ENCODE measurements at places on chromosomes 5 and 9. TPM values are rescaled to one million over a fixed set of nuclear protein-coding genes. Genes with fewer than 3 reads are reported as not detected.
A peak's percentile ranks its signal among the peaks of the same experiment; 100 is the strongest.

DNA sequence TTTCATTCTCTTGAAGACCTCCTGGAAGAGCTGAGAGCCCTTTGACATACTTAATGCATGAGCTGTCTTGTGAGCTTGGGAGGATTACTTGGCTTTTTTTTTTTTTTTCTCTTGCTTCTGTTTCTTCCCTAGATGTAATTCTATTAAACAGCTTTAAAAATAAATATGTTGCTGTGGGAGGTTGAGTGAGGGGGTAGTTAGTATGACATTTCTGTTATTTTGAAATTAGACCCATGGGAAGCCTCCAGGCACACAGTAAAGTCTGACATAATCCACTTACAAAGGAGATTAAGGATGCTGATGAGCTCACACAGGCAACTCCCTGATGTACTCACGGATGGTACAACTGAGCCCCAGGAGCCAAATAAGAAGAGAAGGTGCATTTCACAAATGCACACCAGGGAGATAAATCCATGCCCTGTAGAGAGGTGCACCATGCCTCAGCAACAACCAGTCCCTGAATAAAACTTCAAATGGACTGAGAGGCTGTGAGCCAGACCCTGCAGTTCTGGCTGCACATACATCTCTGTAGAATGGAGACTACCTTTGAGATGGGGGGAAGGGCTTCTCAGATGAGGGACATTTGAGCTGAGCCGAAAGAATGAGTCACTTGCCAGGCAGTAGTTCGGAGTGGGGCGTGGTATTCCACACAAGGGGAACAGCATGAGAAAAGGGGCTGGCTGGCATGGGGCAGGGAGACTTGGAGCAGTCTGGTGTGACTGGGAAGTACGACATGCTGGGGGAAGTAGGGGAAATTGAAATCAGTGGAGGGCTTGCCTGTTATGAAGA, 68.7 kb downstream of the ACTL7B start:
- peak; percentile 21 for DNase-seq

DNA sequence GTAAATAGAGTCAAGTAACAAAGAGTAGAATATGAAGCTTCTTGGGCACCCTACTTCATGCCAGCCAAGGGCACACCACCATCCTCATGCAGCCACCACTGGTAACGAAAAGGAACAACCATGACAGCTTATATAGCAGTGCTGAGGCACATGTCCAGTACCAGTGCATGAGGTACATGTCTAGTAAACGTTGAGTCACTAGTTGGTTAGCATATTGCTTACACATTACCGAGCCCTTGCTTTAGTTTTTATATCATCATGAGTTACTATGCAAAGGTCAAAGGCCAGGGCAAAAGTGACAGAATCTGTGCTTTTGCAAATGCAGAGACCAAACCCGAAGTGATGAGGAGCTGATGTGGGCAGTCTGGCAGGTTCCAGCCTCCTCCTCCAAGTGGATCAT, 147.1 kb upstream of the MAP1B start:
- no peak for DNase-seq

GRCh38 chr5:147560718-147561331, 51.0 kb upstream of the DPYSL3 start:
- DNase-seq: no peak

- DNase-seq: no peak
Observed at GRCh38 chr5:56973473-56973872, 21.6 kb upstream of the MIER3 start.

GRCh38 chr5:54520940-54521339, 3.4 kb downstream of the SNX18 start:
- DNase-seq: no peak

DNA sequence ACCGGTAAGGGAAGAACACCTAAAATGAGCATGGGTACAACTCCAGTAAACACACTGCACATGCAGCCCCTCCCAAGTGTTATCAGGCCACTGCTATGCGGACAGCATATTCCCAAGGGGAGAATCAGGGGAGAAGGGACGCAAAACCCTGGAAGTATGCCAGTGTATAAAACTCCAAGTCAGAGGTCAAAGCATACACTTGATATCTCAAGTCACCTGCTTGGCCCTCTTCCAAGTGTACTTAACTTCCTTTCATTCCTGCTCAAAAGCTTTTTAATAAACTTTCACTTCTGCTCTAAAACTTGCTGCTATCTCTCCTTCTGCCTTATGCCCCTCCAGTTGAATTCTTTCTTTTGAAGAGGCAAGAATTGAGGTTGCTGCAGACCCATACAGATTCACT, 408.1 kb downstream of the HTR1A start:
- no peak for DNase-seq

GRCh38 chr9:130755377-130756007, 61.9 kb downstream of the EXOSC2 start:
- no peak for DNase-seq

DNA sequence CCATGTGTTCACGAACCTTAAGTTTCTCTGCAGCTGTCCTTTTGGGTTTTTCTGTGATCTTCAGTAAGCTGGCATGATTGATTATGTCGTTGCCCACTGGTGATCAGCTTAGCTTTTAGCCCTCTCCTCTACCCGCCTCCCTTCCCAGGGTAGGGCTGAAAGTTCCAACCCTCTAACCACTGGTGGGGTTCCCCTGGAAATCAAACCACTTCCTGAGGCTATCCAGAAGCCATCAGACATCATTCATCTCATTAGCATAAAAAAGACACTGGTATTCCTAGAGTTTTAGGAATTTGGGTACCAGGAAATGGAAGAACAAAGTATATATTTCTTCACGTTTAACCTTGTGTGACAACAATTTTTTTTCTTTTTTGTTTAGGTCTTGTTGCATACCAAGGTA, 29.8 kb downstream of the SPIN1 start:
- DNase-seq: no peak

- peak; percentile 31 for DNase-seq
Observed at GRCh38 chr5:55993731-55994494, 850 bp downstream of the IL6ST start.

GRCh38 chr9:71941060-71941568, 29.7 kb downstream of the C9orf85 start:
- no peak for DNase-seq

GRCh38 chr9:89835666-89836065, 230.9 kb downstream of the GADD45G start:
- no peak for DNase-seq

DNA sequence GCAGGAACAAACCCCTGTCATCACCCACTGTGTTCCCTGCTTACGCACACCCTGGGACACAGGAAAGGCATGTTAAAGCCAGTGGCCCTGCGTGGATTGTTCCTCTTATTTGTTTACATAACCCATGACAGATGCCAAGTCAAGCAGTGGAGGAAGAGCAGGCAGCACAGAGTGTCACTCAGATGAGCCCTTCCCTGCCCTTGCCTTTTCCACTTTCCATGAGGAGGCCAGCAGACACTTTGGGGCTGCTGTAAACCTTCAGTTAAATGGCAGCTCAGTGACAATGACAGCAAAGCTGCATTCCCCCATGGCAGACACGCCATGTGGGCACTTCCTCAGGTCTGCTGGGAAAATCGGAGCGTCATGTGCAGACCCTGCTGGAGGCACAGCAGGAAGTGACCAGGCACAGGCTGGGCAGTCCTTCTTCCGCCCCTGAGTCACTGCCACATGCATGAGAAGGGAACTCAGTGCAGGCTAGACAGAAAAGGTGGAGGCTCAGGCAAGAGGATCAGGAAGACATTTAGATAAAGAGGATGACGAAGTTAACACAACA, 216.8 kb upstream of the PIK3R1 start:
- peak; percentile 99 for DNase-seq

DNA sequence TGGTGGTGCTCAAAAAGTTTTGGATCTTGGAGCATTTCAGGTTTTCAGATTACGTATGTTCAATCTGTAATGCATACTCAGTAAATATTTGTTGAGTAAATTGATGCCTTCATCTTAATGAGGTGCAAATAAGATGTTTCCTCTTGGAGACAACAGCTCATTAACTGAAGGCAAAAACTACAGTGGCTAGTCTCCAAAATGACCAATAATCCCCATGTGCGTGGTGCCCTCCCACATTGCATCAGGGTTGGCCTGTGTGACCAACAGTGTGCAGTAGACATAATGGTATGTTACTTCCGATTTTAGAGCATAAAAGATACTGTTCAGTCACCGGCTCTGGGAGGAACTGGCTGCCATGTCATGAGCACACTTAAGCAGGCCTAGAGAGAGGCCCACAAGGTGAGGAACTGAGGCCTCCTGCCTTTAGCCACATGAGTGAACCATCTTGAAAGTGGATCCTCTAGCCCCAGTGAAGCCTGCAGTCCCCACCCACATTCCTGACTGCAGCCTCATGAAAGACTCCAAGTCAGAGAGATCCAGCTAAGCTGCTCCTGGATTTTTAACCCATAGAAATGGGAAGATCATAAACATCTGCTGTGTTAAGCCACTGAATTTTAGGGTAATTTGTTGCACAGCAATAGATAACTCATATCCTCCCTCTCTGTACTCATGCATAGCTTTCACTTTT, 55.7 kb downstream of the LIFR start:
- no peak for DNase-seq

DNA sequence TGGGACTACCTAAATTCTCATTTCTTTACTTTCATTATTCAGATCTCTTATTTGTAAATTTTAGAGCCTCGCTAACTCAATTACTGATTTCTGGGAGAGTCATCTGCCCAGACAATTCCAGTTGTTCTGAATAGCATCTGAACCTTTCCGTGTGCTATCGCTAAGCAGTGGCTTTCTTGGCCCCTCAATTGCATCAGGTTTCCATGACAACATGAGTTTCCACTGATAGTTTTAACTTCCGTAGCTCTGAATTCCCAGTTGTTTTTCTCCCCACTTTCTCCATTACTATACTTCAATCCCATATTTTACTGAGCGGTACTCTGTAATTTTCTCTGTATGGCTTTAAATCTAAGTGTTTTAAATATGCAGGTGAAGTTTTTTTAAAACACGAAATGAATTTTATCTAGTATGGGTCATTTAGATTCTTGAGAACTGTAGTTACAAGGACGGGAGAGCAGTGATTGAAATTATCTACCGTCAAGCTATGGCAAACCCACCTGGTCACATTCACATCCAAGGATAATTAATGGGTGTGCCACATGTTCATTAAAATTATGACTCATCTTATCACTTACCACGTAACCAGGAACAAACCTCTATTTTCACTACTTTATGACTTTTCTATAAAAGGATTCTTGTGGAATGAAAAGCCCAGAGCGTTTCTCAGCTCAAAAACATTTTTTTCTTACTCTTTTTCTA, 223.5 kb upstream of the PCSK5 start:
- no peak for DNase-seq

DNA sequence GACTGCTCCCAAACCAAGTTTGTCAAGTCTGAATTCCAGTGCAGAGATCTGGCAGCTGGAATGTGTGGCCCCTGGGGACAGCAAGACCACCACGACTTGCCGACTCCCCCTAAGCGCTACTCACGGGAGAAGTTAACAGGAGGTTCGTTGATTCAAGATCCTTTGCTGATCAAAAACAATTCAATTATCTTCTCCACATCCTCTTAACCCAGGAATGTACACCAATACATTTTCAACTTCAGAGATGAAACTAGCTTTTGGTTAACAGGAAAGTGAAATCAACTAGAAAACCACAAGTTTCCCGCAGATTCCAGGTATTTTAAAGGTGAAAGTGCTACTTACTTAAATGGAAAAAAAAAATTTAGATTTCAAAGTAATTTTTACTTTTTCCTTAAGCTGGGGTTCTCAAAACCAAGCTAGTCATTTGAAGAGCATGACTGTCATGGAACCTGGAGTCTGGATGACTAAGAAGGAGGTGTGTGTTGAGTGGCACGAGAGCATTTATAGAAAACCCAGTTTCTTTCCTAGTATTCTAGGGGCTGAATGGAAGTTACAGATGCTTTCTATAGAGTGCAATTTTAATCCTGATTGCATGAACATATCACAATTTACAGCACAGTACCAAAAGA, 257.5 kb upstream of the PANK3 start:
- DNase-seq: no peak

DNA sequence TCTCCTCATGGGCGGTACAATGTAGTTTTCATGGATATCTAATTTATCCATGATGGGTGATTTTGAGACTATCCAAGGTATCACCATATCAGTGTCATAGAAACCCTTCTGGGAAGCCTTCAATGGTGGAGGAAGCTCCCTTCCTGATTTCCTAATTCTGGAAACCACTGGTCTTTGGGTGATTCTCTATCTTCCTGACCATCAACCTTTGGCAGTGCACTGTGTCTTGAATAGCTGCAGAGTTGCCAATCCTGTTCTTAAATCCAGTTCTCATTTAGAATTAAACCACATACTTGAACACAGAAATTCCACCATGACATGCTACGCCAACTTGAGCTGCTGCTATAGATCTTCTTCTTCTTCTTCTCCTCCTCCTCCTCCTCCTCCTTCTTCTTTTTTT, 161.7 kb upstream of the KLF9 start:
- DNase-seq: peak; percentile 70

- no peak for DNase-seq
Observed at GRCh38 chr5:14415024-14415697, 166.4 kb upstream of the OTULINL start.

DNA sequence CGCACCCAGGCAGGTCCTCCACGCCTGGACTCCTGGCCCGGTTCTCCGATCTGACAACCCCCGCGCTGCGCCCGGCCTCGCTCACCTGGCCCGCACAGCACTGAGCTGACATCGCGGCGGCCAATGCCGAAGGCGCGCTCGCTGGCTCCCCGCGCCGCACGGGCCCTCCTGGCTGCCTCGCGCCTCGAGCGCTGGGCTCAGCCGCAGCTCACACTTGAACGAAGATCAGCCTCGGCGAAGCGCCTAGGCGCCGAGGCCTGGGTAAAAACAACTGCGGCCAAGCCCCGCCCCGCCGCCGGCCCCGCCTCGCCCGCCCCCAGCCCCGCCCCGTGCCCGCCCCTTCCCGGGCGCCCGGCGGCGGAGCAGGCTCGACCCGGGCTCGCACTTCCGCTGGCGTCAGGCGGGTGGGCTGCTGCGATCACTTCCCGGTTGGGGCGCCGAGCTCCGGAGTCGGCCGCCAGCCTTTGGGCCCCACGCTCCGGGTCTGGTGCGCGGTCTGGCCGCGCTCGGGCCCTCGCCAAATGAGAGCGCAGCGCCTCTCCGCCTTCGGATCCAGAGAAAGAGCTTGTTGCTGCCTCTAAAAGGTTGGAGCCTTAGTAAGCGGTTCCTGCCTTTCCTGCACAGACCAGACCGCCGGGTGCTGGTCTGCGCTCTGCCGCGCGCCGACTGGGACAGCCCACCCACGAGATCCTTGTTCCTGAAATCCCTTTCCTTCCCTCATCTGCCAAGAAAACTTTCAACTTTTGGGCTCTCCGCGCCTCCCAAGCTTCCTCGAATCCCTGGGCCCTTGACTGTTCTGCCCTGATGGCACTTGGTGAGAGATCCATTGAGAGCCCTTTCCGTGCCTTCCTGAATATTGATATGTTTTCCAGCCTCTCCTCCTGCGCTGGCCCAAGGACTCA, at the start of gene SERINC5:
TSS of gene SERINC5 (minus strand) at position 238 of the 902 bp plus-strand sequence. CDS start at position 112, 126 bp downstream.
- peak; percentile 74 for DNase-seq

Gene RLN1
- polyA plus RNA-seq: not detected

Gene COL27A1
- not detected for polyA plus RNA-seq

Gene SPINK6
- polyA plus RNA-seq: not detected

Gene DHX29
- 1.9 TPM for polyA plus RNA-seq

Gene CD180
- 22.0 TPM for polyA plus RNA-seq

Gene SUSD3
- 41.7 TPM for polyA plus RNA-seq

Gene ELOVL7
- 0.36 TPM for polyA plus RNA-seq

Gene SLC36A2
- not detected for polyA plus RNA-seq

Gene FAM219A
- polyA plus RNA-seq: 1.2 TPM

Gene MEIKIN
- polyA plus RNA-seq: 1.6 TPM

Measured in CD14-positive monocyte (primary cell).